ENCODE measurements at places on chromosomes 3 and 15.

DNA sequence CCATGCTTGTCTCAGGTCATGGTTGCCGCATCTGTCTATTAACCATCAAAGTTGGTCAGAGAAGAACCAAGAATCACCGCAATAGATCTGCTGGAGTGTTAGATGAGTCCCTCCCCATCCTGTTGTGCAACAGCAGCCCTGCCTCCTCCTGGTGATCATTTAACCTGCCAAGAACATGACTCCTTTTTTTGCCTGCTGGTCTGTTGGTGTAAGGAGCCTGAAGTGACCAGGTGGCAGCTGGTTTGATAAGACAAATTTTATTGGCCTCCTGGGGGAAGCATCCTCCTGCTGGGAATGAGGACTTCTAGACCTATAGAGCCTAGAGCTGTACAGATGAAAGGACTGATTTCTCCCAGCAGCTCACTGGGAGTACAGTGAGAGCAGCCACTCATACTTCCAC, 43.5 kb upstream of the RAF1 start:
- DNase-seq = no peak

GRCh38 chr3:45123581-45124269, 22.5 kb downstream of the CDCP1 start:
- DNase-seq = no peak

DNA sequence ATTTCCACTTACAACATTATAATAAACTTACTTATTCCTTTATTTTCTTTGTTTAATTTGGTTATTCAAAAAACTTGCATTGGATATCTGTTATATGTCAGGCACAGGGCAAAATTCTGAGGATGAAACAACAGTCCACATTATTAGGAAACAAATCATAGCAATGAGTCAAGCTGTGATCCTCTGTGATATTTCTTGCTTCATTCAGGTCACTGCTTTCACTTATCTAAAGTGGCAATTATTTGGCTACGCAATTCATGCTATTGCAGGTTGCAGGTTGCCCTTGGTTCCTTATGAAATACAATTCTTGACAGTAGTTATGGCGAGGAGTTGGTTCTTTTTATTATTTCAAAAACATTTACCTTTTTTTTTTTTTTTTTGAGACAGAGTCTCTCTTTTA, 66.4 kb upstream of the CNTN6 start:
- DNase-seq = no peak

DNA sequence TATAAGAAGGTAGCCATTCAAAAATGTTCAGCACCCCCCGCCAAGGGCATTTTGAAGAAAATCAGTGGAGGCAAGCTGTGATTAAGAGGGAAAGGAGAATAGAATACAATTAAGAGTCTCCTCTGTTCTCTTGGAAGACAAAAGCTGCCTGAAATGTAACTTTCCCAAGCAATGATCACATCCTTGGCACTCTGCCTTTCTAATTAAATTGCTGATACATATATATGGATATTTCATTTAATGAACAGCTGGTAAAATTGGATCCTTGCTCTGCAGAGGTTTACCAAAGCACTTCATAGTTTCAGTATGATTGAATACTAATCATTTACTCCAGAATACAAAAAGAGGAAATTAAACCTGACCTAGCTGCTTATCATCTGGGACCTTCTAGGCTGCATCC, 10.4 kb downstream of the COL6A6 start:
- no peak for DNase-seq

DNA sequence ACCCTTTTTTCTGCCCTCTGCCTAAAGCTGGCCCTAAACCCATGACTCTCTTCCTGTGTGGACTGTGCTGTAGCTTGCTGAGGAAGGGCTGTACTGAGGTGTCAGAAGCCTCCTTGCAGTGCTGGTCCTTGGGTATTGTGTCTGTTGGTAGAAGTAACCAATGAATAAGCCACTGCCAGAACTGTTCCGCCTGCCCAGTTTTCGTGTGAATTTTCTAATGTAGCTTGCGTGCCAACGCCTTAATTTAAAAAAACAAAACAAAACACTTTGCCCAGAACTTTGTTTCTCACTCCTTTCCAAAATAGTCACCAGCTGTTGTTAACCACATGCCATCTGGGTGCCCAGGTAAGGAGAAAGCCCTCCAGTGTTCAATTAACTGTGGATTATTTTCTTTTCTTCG, 101.9 kb downstream of the KLHL25 start:
- no peak for DNase-seq

GRCh38 chr15:89777073-89777751, 1.1 kb downstream of the MESP2 start:
- DNase-seq = no peak

GRCh38 chr15:24861014-24861690, 93.6 kb upstream of the SNRPN start:
- no peak for DNase-seq

- DNase-seq = no peak
These were observed 48.8 kb upstream of the VGLL4 start for GRCh38 chr3:11692532-11692813.

DNA sequence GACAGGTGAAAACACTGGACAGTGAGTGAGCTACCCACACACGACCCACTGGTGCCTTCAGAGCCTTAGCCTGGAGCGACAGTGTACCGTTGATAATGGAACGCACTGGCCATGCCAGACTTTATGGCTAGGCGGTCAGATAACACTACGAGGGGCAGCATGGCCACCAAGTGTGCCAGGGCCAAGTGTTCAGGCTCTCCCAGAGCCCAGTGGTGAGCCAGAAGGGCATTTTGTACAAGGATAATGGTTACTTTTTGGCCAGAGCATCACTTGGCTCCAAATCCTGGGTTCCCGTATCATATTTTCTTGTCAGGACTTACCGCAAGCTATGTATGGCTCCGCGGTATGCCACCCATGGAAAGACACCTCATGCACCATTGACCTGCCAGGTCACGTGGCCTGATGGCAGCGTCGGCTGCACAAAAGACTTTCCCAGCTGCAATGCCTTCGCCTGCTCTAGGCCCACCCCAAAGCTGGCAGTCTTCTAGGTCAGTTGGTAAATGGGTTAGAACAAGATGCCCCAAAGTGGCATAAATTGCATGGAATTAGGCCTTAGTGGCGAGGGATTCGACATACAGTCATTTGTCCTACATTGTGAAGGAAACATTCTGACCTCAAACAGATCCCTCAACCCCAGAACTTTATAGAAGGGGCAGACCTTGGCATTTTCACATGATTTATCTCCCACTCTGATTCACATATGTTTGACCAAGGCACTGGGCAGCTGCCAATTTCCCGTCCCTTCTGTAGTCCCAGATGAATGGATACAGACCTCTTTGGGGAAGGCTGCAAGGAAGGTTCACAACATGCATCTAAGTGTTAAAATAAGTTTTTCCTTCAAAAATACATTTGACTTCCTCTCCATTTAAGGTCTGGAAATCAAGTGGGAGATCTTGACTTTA, 12.2 kb upstream of the SLC28A1 start:
- DNase-seq = no peak

GRCh38 chr3:41900265-41900664, 61.6 kb downstream of the ULK4 start:
- DNase-seq = no peak

- DNase-seq = no peak
These were observed 10.3 kb downstream of the LPP start for GRCh38 chr3:188164248-188164687.

- no peak for DNase-seq
These were observed 91.4 kb downstream of the CTNNB1 start for GRCh38 chr3:41290736-41291135.

GRCh38 chr15:38708672-38709180, 144.1 kb upstream of the RASGRP1 start:
- no peak for DNase-seq

- peak; percentile 57 for DNase-seq
These were observed 8.7 kb downstream of the SPCS1 start for GRCh38 chr3:52714335-52715302.

DNA sequence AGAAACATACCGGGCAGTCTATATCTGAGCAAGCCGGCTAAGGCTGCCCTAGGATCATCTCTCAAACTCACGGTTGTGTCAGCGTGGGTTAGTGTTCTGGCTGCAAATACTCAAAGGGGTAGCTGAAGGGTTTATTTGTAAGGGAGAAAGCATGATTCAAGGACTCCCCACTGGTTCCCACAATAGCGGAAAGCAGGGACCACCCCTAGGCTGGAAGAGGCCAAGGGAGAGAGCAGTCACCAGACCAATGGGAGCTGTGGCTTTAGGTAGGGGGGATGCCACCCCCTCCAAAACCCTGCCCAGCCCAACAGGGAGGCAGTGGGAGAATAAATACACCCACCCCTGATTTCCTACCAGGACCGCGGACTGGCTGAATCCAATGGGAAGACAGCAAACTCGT, 7.3 kb upstream of the LMCD1 start:
- no peak for DNase-seq

DNA sequence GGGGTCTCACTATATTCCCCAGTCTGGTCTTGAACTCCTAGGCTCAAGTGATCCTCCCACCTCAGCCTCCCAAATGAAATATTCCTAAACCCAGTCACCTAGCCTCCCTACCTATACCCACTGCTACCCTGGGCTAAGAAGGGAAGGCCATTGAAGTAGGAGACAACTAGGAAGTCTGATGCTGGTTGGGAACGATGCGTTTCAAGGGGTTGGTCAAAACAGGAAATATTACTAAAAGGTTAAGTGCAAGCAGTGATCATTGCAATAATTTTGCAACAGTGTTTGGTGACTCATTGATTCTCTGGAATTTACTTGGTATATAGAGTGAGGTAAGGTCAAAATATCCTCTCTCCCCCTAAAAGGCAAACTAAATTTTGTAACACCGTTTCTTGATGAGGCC, 4.6 kb upstream of the UQCRC1 start:
- no peak for DNase-seq

DNA sequence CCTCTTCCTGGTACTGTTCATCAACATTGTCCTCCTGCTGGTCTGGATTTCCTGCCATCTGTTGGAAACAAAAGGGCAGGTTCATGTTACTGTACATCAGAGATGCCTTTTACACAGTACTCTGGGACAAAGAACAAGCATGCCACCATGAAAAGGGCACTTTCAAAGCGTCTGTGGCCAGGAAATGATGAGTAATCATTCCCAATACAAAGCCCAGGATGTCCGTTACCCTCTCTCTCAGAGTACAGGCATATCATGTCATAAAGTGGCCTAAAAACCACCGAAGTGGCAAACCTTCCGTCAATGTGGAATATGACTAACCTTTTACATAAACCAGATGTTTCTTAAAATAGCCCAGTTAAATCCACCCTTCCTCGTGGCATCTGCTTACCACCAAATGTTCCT, 71.2 kb downstream of the GOLIM4 start:
- no peak for DNase-seq

DNA sequence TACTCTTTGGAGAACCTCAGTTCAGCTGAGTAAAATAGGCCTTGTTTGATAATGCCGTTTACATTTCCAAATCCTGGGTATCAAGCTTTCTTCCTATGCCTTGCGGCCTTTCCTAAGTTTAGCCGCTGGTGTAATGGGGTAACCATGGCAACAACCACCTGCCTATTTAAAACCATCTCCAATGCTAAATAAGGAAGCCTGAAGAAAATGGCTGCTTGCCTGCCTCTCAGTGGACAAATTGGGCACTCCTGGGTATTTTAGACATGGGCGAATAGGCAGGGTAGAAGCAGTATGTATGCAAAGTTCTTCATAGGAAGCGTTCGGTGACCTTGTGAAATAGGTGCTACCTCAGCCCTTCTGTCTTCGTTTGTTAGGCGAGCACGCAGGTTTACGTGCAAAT, 122.7 kb downstream of the DGKG start:
- no peak for DNase-seq

DNA sequence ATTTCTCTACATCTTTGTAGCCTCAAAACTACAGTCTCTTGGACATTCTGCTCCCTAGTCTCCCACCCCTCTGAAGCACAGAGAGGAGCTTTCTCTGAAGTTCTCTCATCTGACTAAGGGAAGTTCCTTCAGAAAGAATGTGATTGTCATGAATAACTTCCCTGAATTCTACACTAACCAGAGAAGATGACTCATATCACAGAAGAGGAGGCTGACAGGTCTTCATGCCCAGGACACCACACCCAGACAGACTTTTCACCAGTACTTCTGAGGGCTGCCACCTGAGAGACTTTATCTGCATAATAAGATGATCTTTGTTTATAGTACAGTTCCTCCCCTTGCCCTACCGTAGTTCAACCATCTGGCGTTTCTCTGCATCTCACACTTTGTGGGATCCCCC, 52.8 kb downstream of the CDIN1 start:
- DNase-seq = no peak

GRCh38 chr15:101198800-101199199, 53.0 kb downstream of the CHSY1 start:
- no peak for DNase-seq

DNA sequence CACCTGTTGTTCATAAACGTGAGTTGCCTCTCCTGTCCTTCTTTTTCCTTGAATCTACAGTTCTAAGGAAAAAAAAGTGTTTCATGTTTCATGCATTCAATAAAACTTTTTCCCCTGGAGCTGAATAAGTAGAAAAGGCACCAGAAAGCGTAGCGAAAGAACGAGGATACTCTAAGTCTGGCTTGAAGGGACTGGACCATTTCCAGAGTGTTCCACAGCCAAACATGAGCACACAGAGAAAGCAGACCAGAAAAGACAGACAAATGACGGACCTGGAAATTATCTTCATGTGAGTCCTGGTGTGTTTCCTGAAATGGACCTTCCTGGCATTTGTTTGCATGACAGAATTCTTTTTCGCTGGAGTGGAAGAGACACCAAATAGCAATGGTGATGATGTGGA, 204.7 kb downstream of the SV2B start:
- no peak for DNase-seq

DNA sequence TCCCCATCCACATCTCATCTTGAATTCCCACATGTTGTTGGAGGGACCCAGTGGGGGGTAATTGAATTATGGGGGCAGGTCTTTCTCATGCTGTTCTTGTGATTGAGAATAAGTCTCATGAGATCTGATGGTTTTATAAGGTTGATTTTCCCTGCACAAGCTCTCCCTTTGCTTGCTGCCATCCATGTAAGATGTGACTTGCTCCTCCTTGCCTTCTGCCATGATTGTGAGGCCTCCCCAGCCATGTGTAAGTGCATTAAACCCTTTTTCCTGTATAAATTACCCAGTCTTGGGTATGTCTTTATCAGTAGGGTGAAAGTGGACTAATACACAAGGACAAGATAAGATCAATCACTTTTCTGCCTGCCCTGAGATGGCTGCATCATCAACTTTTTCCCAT, 5.8 kb upstream of the CCK start:
- no peak for DNase-seq

DNA sequence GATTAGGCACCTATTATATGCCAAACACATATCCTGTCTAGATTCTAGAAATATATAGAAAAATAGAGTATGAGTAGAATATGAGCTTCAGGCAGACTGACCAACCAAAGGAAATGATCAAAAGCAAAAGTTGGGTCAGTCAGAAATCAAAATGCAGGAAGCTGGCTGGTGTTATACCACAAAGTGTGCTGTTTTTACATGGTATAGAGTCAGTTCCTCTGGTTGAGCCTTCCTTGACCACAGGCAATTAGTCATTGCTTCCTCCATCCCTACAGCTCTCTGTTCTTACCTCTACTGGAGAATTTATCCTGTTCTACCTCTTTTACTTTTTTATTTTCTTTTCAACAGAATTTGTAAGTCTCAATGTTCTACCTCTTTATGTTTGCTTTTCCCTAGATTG, 149.8 kb downstream of the TMCO5A start:
- no peak for DNase-seq

GRCh38 chr15:36501063-36501678, 78.3 kb upstream of the CDIN1 start:
- no peak for DNase-seq

- DNase-seq = no peak
These were observed 209.0 kb downstream of the DOCK3 start for GRCh38 chr3:50883755-50884154.

Data from right cardiac atrium (tissue), 5 donors.